ENCODE measurements at places on chromosomes 5 and 9.

DNA sequence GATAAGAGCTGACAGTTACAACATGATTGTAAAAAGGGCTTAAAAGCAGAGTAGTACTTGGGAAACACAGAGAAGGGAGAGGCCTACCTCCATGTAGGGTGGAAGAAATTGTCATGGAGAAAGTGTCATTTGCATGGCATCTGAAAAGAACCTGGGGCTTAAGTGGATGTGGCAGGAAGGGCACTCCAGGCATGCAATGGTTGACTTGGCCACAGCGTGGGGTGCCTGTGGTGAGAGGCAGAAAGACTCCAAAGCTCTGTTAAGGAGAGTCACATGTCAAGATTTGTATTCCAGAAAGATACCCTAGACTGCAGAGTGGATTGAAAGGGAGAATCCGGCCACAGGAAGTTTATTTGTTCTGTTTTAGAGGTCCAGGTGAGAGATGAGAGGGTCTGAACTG is 2.4 kb downstream of the POLR3G start:
- no peak for DNase-seq

DNA sequence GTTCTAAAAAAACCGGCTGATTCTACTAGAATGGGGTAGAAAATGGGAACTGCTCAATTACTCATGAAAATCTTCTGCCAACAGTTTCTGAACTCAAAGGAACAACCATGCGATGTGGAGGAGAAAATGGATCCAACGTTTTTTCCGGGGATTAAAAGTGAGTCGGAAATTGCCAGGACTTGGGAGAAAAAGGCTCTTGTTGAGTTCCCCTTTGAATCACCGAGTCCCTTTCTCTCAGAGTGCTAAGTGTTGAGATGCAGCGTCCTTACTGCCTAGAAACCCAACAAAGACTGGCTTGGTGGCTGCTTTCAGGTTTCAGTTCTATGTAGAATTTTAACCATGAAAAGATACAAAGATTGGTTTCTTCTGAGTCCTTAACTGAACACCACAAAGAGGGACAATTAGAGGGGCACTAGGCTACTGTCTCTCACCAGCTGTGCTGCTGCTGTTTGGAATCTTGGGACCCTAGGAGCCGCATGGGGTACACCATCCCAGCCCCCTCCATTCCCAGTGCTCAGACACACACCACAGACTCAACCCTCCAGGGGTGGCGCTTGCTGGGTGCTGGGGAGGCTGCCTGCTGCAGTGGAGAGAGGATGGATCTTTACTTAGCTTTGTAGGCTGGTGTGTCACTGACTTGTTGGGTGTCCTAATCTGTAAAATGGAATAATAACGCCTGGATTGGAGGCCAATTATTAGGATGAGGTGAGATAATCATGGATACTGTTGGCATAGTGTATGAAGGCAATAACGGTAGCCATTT is 21.5 kb upstream of the NEUROG1 start:
- no peak for DNase-seq

- peak; percentile 84 for DNase-seq
Observed at GRCh38 chr9:89477811-89478630, 19.9 kb downstream of the SEMA4D start.

DNA sequence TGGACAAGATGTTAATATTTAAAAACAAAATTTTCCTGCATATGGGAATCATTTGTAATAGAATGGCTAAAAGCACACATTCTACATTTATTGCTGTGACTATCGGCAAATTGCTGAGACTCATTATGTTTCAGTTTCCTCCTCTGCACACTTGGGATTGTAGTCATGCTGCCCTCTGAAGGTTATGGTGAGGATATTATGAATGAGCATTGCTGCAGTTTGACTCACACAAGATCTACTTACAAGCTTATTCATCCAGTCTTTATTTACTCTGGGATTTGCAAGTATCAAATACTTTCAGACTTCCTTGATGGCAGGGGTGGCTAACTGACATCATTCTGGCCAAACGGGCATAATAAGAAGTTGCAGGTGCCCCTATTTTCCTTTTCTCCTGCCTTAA is 9.5 kb upstream of the NFIL3 start:
- peak; percentile 81 for DNase-seq

GRCh38 chr9:132125944-132126679 is 35.7 kb upstream of the NTNG2 start:
- DNase-seq: no peak

DNA sequence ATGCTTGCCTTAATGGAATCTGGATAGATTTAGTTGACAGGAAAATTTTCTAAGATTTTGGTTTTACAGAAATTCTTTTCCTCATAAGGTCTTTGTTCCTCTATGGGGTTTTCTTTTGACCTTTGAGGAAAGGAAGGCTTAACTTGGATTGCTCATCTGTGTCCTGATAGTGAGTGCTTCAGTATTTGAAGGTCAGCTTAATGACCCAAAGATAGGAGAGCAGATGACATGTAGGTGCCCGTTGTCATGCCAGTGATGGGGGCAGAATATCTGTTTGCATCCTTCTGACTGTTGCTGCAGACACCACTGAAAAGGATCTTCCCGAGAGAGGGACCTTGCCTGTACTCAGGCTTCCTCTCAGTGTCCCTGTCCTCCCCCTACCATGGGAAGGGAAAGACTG is 30.9 kb downstream of the MEGF10 start:
- no peak for DNase-seq

- no peak for DNase-seq
Observed at GRCh38 chr5:2263763-2264162, 381.0 kb upstream of the IRX4 start.

GRCh38 chr9:4838189-4838546 is 45.4 kb downstream of the RCL1 start:
- DNase-seq: no peak

DNA sequence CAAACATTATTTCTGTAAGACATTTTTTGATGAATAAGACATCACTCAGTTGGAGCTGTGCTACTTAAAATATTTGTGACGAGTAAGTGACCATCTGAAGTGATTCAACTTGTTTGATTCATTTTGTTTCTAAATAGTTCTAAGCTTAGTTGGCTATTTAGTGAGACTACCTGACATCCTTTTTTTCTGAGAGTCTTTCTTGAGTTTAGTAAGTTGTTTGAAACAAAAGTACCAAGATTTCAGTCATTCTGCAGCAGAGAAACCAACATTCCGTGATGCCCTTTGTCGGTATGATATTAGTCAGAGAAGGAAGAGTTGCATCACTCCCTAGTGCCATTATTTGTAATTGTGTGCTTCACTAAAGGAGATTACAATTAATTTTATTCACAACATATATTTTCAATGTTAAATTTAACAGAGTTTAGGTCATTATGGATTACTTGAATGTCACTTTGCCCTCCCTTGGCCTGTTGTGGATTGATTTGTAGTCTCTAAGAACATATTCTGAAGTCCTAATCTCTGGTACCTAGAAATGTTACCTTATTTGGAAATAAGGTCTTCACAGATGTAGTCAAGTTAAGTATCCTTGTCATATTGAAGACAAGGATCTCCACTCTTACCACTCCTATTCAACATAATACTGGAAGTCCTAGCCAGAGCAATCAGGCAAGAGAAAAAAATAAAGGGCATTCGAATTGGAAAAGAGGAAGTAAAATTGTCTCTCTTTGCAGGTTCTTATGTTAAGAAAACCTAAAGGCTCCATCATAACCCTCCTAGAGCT is 212.2 kb downstream of the PCSK1 start:
- no peak for DNase-seq

DNA sequence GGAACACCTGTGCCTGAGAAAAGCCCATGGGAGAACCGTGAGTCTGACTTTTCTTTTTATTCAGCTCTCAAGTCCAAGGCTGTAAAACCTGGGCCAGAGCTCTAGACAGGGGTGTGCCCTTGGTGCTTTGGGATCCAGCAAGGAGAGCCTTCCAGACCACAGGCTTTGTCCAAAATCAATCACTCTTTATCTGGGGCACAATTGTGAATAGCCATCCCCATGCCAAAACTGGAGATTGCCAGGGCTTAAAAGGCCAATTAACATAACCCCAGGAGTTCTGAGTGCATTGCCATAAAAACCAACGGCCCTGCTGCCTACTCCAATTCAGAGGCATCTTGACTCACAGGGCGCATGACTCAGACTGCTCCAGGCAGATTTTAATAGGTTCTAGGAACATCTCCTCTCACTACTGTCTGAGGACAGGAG is 391.8 kb downstream of the ARHGEF28 start:
- DNase-seq: no peak

DNA sequence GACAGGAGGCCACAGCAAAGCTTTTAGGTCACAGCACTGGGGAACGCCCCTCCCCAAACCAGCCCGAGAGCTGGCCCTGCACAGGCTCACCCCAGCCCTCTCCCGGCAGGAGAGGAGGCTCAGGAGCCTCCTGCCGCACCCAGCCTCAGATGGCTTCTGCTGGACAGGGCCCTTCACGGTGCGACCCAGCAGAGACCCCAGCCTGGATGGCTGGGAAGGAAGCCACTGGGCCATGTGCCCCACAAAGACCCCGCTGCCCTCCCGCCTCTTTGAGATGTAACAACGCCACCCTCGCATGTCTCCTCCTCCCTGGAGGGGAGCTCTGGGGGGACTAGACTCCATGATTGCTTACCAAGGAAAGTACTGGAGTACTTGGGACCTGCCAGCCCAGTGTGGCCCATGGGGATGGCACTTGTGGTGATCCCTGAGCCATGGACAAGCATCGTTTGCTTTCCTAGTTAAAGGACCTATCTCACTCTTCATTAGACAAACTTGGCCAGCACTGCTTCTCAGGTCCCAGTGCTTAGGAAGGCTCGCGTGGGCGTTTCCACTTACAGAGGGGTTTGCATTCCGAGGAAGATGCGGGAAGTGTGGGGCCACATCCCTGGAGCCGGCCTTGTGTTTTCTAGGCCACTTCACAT is 9.0 kb downstream of the MYMK start:
- no peak for DNase-seq

GRCh38 chr9:96107436-96107835 is 194.5 kb downstream of the HSD17B3 start:
- no peak for DNase-seq

DNA sequence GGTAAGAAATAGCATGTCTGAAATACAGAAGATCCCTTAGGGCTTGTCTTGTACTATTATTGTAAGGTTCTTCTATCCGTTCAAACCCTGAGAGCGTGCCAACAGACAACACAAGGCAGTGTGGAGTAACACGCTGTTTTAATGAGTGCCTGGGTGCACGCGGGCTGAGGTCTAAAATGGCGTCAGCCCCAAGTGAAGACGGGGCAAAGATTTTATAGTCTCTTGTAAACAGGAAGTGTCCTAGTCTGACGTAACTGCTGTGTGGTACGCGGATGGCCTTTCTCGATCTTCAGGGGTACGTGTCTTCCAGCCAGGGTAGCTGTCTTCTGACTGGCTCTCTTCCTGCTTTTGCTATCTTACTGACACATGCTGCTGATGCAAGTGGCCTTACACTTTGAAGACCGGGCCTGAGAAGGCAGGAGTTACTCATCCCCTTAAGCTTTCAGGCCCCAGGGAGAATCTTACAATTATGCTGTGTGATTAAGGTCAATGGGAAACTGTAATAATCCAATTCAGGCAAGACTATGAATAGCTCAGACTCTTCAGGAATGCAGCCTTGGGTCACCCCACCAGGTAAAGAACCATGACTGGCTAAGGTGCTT is 1812.0 kb upstream of the CDH9 start:
- no peak for DNase-seq

GRCh38 chr5:6632324-6632887 is 438 bp downstream of the NSUN2 start:
- peak; percentile 21 for DNase-seq

- DNase-seq: no peak
Observed at GRCh38 chr5:149728303-149728702, 1.8 kb upstream of the PPARGC1B start.
